Activated CD8-positive, alpha-beta memory T cell treated with anti-CD3 and anti-CD28 coated beads, Interleukin-2, amount 10 ng/mL, durations not matched to agents 7 days and 5 days (primary cell): ENCODE measurements at places on chromosomes 5 and 9. TPM values are rescaled to one million over a fixed set of nuclear protein-coding genes. Genes with fewer than 3 reads are reported as not detected.

Gene GABRA1
- not detected for total RNA-seq

DNA sequence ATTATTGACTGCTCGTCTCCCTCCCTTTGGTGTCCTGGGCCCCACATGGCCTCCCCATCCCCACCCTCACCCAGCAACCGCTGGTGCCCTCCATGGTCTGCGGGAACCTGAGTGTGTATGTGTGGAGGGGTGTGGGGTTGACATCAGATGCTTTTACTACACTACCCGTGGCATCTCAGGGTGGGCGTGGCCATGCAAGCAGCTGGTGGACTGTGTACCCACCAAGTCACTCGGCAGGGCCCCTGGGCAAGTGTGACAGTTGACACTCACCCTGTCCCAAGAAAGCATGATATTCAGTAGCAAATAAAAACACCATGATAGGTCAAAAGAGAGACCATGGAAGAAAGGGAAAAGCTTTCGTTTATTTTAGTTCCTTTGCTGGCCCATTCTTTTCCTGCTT, 7.4 kb upstream of the NXNL2 start:
- no peak overlapping the region for H3K27ac ChIP-seq
- DNase-seq, result no peak
- no peaks in the 10 kb centered on the region for H3K4me1 ChIP-seq
- peaks cover 29% of the 10 kb centered on the region for H3K27me3 ChIP-seq
- no peaks in the 10 kb centered on the region for H3K36me3 ChIP-seq

- H3K27me3 ChIP-seq, result no peaks in the 10 kb centered on the region
- H3K4me3 ChIP-seq, result no peak overlapping the region
- DNase-seq, result no peak
- no peaks in the 10 kb centered on the region for H3K4me1 ChIP-seq
- H3K36me3 ChIP-seq, result no peaks in the 10 kb centered on the region
- H3K27ac ChIP-seq, result no peak overlapping the region
Measured at GRCh38 chr5:129367883-129368282, 92.2 kb upstream of the ADAMTS19 start.

- H3K36me3 ChIP-seq, result no peaks in the 10 kb centered on the region
- DNase-seq, result no peak
- H3K27me3 ChIP-seq, result no peaks in the 10 kb centered on the region
Measured at GRCh38 chr5:121758615-121759014, 93.1 kb upstream of the FTMT start.
